ENCODE measurements at places on chromosomes 4 and X.

DNA sequence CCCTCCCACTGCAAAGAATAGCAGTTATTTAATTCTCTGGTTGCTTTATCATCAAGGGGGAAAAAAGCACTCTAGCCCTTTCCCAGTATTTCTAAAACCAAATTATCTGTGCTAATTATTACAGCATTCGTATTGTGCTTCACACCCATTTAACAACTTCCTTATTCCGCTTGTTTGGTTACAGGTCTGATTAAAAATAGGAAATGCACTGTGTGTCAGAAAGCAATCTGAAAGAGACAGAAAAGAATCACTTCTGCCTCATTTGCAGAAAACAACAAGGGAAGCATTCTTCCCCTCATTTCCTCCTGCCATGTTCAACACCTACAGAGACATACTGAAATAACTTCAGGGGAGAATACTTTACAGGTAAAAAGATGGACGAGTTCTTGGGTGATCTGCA lies 114.9 kb upstream of the MAP3K15 start:
- ATAC-seq, result peak; percentile 72

DNA sequence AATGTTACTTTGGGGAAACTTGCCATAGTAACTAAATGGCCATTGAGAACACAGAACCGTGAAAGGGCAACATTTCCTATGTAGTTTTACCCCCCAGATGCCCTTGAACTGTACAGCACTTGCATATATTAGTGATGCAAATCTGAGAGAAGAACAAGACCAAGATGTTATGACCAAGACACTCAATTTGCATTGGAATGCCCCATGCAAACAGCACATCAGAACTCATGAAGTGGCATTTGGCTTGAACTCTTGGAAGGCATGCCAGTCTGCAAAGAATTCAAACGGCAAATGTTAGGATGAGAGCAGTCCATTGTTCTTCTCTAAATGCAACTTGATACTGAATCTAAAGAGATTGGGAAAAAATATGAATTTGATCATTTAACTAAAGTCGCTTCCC lies 139.4 kb upstream of the CXorf66 start:
- no peak for ATAC-seq

DNA sequence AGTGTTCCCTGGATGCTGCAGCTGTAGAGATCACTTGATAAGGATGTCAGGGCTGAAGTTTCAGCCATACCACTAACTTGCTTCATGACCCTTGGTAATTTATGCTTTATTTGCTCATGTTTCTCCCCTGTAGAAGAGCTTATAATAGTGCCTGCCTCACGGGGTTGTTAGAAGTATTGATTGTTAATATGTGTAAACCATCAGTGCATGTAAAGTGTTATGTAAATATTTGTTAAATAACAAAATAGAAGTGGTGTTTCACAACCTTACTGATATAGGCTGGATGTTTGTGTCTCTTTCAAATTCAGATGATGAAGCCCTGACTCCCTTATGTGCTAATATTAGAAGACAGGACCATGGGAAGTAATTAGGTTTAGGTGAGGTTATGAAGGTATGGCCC lies 1.5 kb upstream of the CXCL2 start:
- no peak for ATAC-seq

DNA sequence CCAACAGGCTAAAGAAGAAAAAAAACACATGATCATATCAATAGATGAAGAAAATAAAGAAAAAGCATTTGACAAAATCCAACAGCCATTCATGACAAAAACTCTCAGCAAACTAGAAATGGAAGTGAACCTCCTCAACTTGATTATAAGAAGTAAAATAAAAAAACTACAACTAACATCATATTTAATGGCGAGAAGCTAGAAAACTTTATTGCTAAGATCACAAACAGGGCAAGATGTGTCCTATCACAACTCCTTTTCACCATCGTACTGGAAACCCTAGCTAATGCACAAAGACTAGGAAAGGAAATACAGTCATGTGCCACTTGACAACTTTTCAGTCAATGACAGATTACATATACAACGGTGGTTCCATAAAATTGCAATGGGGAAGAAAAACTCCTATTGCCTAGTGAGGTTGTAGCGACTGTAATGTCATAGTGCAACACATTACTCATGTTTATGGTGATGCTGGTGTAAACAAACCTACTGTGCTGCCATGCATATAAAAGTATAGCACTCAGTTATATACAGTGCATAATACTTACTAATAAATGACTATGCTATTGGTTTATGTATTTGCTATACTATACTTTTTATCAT lies 12.1 kb upstream of the MANBA start:
- no peak for ATAC-seq

DNA sequence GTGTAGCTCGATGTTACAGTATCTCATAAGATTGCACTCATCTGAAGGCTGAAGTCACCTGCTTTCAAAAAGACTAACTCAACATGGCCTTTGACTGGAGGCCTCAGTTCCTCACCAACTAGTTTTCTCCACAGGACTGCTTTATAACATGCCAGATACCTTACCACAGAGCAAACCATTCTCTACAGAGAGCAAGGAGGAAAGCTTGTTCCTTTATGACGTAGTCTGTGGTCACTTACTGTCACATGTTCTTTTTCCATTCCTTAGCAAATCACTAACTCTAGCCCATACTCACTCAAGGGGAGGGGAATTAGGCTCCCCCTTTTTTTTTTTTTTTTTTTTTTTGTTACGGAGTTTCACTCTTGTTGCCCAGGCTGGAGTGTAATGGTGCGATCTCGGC lies 3.2 kb downstream of the THAP9 start:
- no peak for ATAC-seq

- ATAC-seq, result no peak
Measured at GRCh38 chrX:81174286-81174685, 27.4 kb downstream of the HMGN5 start.

- ATAC-seq, result no peak
Measured at GRCh38 chr4:147071209-147071740, 125.6 kb upstream of the TTC29 start.

GRCh38 chr4:138639018-138639741 lies 376.4 kb upstream of the NOCT start:
- no peak for ATAC-seq

- no peak for ATAC-seq
Measured at GRCh38 chr4:6198768-6199421, 1.5 kb downstream of the JAKMIP1 start.

DNA sequence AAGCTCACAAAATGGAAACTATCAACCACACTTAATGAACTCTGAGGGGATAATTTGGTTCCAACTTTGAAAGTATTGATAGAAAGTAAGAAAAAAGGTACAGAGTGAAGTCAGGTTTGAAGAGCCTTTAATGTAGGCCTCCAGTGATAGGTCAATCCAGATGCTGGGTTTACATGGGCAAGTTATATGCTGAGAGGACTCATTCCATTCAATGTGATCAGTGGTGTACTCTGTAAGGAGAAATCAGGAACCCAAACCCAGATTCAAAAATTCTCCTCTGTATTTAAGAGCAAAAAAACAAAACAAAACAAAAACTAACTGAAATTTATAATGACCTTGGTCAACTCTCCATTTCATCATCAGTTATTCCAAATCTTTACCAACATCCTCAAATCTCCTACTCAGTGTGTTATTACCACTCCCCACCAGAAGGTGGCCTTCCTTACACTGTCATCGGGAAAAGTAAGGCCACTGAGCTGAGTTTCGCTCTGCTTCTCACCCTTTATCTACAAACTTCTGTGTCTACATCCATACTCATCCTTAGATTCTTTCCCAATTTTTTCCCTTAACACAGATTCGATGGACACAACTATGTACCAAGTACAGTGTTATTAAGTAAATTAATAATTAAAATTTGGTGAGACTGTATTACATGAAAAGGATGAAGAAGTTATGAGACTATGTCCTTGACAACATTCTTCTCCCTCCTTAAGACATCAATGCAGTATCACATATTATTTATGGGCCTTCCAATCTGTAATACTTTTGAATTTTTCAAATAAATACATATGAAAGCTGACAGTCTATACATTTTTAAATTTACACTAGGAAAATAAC lies 88.3 kb downstream of the ZAR1 start:
- ATAC-seq, result peak; percentile 71

DNA sequence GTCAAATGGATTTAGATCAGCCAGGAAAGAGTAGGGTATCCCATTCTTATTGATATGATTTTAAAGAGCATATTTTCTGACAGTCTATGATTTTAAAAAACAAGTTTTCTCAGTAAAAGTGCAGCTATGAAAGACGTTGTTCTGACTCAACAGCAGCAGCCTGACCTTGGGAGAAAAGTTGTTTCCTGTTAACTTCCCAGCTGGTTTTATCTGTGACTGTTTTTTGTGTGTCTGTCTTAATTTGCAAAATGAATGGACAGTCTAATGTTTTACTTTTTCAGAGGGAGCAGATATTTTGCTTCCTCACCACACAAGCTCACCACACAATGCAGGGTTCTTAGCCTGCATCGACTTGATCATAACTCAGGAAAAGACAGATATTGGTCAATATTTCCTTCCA lies 764 bp upstream of the MTHFD2L start:
- no peak for ATAC-seq

DNA sequence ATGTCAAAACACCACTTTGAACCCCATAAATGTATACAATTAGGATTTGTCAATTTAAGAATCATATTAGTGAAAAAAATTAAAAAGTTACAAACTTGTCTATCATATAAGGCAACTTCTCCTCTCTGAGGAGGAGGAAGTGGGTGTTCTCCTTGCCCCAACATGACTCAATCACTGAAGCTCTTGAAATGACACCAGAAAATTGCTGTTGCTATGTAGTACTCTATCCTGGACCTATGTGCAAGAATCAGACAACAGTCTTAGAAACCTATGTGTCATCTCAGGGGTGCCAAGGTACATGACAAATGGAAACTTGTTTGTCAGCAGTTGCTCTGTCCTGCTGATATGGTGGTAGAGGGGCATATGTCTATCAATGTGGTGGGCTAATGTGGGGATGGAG lies 47.7 kb downstream of the HMGB3 start:
- no peak for ATAC-seq

GRCh38 chr4:175127314-175127713 lies 209.2 kb downstream of the ADAM29 start:
- ATAC-seq, result no peak

DNA sequence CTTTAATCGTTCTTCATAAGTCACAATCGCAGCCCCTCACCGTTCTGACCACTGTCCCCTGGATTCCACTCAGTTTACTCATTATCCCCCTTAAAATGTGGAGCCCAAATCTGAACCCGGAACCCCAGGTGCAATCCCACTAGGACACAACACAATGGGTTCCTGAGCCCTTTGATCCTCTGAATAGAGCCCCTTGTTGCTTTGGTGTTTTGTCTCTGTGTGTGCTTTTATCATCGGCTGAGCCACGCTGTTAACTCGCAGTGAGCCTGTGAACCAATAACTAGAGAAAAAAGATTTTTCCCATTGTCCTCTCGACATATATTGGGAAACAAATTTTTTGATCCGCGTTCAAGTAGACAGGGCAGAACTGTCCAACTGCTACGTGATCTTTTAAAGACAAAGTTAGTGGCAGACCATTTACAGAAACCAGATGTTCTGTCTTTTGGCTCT lies 617 bp upstream of the PDHA1 start:
- no peak for ATAC-seq

DNA sequence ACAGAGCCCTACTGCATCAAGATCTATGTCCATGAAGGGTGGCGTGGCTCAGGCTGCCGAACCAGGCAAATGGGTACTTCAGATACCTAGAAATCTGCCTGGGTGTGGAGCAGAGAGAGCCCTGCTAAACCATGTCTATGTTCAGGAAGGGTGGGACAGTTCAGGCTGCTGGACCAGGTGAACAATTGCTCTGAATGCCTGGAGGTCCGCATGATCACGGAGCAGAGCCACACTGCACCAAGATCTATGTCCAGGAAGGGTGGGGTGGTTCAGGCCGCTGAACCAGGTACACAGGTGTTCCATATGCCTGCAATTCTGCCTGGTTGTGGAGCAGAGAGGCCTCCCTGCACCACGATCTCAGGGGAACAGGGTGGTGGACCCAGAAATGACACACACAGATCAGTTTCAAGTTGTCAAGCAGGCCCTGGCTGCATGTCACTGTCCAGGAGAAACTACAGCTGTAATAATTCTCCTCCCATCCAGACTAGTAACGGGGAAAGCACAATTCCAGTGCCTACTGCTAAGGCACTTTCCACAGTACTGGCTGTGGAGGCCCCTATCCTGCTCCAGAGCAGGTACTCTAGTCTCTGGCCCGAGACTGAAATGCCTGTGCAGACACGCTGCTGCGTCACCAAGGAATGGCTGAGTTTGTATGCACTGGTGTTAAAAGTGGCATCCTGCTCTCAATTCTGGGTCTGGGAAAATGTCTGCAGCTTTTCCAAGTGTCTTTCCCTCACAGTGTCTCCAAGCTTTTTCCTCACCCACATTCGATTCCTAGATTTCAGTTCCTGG lies 25.2 kb downstream of the UBQLN2 start:
- no peak for ATAC-seq

GRCh38 chr4:76729980-76730379 lies 168.0 kb downstream of the SOWAHB start:
- no peak for ATAC-seq

DNA sequence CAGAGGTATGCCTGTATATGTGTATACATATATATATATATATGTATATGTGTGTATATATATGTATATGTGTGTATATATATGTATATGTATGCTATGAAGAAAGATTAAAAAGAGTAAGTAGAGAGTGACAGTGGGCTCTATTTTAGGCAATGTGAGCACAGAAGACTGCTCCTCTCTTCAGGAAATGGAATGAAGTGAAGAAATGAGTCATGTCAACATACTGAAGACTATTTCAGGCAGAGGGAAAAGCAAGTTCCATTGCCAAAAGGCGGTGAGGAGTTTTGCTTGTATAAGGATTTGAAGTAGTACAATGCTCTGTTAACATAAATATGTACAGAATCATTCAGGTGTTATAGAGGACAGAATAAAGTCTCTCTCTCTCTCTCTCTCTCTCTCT lies 773.2 kb upstream of the FTHL17 start:
- no peak for ATAC-seq

GRCh38 chr4:53432528-53433424 lies 55.3 kb downstream of the FIP1L1 start:
- no peak for ATAC-seq

DNA sequence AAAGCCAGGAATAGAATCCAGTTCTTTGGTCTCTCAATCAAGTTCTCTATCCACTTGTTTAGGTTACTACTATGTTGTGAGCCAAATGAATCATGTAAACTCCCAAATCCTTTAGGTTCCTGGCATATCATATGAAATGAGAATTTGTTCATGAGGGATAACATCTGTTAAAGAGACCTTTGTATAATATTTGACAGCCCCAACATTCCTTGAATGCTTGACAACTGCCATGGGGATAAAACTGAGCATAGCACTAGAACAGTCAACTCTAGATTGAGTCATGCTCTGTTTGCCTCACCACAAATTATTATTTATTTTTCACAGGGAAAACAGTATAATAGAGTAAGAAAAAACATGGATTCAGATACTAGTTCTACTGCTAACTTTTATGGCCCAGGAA lies 93.3 kb downstream of the NAA11 start:
- no peak for ATAC-seq

GRCh38 chr4:114312338-114312737 lies 286.3 kb upstream of the UGT8 start:
- ATAC-seq, result no peak

DNA sequence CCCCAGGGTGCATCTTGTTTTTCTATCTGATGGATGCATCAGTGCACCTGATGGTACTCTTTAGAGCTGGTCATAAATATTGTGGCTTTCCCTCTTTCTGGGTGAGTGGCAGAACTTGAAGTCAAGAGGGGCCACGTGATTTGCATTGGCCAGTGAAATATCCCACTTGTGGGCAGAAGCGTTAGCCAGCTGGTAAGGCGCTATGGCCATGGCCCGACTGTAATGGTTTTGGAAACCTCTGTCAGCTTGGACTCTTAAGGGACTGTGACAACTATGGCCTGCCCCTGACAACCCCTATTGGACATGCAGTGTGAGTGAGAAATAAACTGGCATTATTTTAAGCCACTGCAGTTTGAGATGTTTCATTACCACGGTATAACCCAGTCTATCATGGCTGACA lies 72.8 kb downstream of the SEL1L3 start:
- no peak for ATAC-seq
